ENCODE measurements at places on chromosomes 3 and 15.

DNA sequence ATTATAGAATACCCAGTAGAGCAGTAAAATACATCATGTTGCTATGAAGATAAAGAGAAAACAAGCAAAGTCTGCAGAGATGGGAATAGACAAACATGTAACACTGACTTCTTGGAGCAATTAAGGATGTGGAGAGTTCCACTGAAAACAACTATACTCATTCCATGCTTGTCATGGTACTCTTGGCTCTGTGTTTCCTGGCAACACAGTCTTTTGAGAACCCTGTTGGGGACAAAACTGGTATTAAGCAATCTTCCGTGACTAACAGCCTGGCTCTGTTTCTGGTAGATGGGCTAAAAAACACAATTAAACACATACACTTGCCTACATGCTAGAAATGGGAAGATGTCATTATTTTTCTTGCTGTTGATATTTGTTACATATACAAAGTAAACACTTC, 1212.3 kb upstream of the GBE1 start:
- no peak for DNase-seq

DNA sequence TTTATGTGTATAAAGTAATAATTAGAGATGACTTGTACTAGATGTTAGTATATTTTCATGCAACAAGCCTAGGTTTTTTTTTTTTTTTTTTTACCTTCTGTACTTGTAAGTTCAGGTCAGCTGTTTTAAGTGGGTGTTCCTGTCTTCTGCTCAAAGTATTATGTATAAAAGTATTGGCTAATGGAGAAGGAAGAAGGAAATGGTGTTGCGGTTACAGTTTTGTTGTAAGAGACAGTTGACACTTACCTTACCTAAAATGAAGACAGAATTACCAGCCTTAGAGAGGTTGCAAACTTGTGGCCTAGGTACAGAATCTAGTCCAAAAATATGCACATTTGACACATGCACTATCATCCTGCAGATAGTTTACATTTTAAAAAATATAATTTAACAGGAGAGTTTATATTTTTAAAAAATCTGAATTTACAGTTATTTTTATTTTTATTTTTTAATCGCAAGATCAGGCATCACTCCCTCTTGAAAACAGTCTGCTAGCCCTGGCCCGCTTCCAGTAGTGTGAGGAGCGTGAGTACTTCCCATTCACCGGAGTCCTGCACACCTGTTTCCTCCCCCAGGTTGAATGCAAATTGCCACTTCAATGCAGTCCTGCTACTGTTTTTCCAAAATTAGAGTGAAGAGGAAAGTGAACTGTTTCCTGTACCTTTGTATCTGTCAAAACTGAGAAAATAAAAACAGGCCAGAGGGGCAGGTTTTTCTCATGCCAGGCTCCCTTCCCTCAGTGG, 224.3 kb upstream of the SOX2 start:
- no peak for DNase-seq

DNA sequence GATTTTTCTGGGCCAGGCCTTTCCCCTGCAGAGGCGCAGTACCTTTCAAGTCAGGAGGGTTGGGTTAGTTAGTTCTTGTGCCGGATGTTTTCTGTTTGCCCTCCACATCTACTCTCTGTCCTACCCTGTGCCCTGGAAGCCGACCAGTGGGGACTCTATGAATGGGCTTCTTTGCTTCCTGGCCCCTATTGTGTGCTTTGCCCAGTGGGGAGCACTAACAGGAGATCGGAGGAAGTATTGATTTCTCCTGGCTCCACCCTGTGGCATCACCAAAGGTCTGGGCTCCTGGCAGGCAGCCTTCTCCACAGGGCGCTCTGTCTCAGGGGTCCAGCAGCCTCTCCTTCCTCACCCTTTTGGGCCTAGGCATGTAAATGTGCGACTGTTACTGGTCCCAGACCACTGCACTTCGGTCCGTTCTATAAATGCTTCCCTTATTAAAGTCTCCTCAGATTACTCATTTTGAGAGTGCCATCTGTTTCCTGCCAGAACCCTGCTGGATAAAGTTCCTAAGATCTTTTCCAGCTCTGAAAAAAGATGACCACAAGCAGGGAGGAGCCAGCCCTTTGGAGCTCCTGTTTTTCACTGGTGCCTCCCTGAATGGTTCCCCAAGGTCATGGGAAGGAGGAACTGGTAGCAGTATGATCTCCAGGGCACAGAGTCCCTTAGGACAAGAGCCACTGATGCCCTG, 44.5 kb downstream of the CTDSPL start:
- DNase-seq: no peak

DNA sequence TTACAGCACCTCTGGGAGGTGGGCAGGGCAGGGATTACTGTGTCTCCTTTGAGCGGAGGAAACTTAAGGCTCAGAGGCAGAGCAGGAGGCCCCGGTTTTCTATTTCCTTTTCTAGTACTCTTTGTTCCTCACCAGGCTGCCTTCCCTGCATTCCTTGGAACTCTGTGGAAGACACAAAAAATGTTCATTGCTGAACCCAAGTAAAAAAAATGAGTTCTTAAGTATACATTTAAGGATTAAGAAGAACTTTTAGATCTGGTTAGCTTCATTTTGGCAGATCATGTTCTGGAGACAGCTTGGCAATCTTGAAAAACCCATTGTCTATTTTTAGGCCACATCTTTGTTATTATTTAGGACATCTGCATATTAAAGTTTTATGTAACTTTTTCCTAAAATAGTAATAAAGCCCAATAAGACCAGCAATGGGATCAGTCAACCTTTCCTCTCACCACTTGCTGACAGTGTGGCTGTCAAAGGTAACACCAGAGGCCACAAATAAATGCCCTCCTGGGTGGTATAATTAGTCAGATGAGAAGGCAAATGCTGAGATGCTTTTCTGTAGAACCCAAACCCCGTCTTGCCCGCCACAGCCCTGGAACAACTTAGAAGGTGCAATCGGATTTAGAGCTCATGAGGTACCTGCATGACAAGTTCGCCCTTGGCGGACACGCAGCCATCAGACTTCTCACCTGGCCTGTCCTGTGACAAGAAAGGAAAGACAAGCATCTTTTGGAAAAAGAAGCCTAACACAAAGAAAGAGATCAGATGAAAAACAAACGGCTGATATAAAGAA, 97.2 kb downstream of the DGKG start:
- DNase-seq: no peak

DNA sequence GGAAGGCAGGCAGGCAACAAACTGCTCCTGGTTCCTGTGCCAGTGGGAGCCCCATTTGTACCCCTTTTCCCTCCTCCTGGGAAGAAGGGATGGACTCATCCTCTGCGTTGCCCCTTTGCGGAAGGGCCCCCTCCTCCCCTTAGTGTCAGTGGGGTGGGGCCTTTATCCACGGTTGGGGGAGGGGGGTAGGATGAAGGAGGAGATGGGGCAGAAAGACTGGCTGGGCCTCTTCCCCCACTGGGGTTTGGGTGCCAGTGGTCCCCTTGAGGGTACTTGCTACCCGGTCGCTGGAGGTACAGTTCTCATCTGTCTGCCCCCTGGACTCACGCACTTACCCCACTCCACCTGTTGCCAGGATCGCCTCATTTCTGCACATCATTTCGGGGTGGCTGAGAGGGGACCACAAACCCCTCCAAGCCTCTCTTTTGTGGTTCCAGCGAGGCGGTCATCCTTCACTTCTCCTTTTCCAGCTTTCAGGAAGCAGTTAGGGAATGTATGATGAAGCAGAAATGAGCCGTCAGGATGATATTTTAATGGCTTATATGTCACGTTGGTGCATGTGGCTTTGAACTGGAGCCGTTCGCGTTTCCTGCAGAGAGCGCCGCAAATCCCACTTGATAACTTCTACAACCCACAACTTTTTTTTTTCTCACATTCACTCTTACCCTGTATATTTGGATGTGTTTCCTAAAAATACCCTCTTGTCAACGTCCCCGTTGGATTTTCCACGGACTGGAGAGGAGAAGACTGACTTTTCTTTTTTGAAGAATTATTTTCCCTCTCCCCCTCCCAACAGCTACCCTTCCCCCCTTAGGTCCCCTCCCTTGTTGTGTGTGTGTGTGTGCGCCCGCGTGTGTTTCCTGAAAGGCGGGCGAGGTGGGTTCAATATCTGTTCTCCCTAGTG, at the start of gene ZIC4:
Gene ZIC4 (minus strand): TSS at position 516 of the 904 bp plus-strand sequence. CDS start 3,746 bp downstream, outside the sequence.
- DNase-seq: no peak

- no peak for DNase-seq
Observed at GRCh38 chr3:47019201-47019600, 39.7 kb downstream of the NBEAL2 start.

DNA sequence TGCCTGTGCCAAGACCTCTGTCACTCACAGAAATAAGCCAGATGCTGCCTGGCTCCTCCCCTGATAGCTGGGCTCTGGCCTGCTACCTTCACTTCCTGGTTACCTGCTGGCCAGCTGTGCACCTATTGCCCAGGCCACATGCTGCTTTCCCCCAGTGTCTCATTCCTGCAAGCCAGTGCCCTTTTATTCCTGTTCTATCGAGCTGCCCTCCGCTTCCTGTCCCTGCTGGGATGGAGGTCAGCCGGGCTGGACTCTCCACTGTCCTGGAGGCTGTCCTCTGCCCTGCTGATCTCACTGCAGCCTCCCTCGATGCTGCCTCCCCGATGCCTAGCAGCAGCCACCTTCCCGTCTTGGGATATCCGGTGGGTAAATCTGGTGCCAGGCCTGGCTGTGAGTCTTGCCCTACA, 37.0 kb upstream of the SNRPA1 start:
- no peak for DNase-seq

- DNase-seq: no peak
Observed at GRCh38 chr15:92614301-92614700, 41.3 kb downstream of the FAM174B start.

DNA sequence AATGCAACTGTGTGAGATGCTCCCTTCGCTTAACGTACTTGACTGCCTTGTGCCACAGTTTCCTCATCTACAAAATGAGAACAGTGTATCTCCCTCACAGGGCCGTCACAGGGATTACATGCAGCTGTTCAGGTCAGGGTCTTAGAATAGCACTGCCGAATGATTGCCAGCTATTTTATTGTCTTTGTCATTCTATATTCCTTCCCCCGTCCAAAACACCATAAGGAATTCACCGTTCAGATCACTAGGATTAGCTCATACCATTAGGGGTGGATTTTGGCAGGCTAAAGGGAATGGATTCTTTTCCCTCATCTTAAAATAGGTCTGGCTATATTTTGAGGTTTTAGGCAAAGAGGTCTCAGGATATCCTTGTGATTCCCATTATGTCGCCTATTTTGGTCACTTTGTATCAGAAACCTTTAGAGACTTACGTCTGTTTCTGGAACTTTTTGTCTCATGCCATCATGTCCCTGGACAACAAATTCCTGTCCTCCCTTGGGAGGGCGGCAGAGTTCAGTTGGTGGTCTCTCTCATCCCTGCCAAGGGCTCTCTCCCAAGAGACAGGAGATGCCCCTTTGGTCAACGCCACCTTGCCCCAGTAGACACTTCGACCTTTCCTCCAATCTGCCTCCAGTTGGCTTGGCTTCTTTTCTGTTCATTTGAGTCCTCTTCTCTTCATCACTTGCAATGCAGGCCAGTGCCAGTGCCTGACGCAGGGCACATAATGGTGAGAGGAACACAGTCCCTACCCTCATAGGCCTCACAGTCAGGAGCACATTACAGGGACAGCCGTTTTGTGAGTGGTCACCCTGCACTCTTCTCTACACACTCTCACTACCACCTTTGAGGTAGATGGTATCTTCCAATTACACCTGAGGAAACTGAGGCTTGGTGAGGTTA, 171.6 kb upstream of the BHLHE40 start:
- DNase-seq: no peak

DNA sequence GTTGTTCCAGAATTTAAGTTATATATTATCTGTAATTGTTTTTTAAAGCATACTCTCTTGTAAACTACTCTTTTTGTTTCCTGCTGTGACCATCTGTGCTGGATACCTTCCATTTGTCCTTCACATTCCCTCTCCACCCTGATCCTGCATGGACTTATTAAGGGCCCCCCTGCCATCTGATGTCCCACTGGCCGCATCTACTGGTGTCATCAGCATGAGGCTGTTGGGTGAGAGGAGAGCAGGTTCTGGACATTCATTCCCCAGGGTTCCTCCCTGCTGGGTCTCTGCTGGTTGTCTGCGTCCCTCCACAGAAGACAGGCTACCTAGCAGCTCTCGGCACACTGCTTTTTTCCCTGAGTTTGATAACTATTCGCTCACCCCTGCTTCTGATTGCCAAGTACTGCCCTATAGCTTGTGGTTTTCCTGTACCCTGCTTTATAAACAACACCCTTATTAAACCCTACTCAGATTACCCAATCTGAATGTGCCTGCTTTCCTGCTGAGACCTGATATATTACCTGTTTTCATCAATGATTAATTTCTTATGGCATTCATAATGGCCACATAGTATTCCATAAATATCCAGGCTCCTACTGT, 7.7 kb downstream of the CMTM8 start:
- no peak for DNase-seq

- DNase-seq: no peak
Observed at GRCh38 chr15:40128766-40129660, 20.3 kb upstream of the BMF start.

DNA sequence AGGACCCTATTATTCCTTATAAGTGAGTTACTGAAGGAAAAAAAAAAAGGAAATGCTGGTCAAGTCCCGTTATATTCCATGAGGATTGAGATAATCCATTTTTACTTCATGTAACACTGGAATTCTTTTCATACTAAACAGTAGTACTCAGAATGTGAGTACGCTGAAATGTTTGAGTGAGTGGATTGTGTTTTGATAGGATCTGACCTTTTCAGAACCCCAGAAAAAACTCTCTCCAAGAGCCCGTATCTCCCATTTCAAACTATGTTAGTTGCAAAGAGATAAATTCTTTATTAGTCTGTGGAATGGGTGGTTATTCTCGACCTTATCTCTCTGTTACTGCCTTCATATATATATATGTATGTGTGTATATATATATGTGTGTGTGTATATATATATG, 2.5 kb upstream of the LPP start:
- no peak for DNase-seq

DNA sequence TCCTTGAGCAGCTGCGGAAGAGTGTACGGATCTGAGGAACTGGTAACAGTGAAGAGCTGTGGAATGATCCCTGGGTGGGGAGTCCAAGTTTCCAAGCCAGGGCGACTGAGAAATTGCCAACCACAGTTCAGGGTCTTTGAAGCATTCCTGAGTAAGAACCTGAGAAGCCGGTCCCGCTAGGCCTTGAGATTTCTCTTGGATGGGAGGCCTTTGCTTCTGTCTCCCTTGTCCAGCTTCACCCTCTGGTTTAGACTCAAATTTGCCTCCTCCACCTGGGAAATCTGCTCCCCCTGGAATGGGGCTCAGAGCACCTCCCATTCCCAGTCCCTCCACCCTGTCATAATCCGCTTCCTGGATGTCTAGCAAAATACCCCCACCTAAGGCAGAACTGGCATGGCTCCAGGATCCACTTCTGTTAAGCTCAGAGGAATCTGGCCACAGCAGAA, 127.7 kb upstream of the DLG1 start:
- DNase-seq: no peak

GRCh38 chr3:113374078-113374477, 67.2 kb downstream of the CFAP44 start:
- no peak for DNase-seq

GRCh38 chr3:128317101-128317697, 149.5 kb downstream of the DNAJB8 start:
- no peak for DNase-seq

DNA sequence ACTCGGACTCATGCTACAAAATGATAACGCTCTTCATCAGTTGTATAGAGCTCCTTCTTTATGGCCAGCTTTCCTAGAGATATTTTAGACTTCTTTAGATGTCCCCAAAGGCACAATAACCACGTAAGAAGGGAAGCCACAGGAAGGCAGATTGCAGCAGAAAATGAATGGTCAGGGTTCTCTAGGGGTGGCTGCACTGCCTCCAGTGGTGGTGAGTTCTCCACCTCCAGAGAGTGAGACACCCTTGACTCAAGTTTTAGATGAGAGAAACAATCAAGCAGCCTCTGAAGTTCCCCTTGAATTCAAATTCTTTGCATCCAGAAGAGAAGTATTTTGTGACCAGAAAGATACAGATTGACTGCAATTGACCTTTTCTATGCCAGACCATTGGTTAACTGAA, 191.5 kb downstream of the TP63 start:
- DNase-seq: no peak

All from NK-92 treated with Interleukin-12 subunit alpha and Interleukin-12 subunit beta, amount 100 ng/mL, for 24 hours (cell line).